ENCODE measurements at places on chromosomes 4 and X.

- no peak for DNase-seq
Measured at GRCh38 chr4:88698519-88698918, 890 bp upstream of the NAP1L5 start.

DNA sequence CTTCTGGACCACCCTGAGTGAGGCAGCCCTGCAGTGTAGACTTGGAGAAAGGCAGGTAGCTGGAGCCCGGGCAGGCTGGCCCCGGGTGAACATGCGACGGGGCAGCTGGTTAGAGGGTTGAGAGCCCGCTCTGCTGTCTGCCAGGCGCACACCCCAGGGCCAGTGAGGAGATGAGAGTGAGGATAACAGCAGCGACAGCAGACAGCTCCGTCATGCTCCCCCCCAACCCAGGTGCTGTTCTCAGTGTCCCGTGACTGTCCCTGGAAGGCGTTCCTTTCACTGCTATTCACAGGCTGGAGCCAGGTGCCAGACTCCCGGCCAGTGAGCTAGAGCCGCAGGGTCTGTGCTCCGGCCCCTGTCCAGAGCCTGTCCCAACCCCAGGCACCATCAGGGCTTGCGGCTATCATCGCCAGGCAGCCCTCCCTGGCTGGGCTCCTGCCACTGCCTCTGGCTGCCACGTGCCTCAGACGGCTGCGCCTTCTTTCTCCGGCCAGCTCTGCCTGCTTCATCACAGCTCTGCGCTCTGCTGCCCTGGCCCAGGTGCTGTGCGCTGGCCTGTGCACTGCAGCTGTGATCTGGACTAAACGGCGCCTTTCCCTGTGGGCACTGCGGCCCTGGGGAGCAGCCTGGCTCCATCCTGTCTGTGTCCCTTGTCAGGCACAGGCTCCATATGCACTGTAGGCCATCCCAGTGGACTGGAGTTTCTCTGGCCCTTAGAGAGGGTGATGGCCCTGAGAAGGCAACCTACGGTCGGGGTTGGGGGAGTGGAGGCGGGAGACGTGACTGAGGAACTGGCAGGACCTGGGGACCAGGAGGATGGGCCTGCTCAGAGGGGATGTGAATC, 19.8 kb downstream of the NSG1 start:
- no peak for DNase-seq

GRCh38 chr4:152073351-152074087, 312.7 kb upstream of the GATB start:
- DNase-seq: no peak

- DNase-seq: no peak
Measured at GRCh38 chr4:125677665-125678307, 363.0 kb downstream of the FAT4 start.

GRCh38 chrX:10926891-10927290, 184.2 kb upstream of the HCCS start:
- no peak for DNase-seq

GRCh38 chrX:73877687-73878086, 314.7 kb downstream of the CHIC1 start:
- DNase-seq: no peak

DNA sequence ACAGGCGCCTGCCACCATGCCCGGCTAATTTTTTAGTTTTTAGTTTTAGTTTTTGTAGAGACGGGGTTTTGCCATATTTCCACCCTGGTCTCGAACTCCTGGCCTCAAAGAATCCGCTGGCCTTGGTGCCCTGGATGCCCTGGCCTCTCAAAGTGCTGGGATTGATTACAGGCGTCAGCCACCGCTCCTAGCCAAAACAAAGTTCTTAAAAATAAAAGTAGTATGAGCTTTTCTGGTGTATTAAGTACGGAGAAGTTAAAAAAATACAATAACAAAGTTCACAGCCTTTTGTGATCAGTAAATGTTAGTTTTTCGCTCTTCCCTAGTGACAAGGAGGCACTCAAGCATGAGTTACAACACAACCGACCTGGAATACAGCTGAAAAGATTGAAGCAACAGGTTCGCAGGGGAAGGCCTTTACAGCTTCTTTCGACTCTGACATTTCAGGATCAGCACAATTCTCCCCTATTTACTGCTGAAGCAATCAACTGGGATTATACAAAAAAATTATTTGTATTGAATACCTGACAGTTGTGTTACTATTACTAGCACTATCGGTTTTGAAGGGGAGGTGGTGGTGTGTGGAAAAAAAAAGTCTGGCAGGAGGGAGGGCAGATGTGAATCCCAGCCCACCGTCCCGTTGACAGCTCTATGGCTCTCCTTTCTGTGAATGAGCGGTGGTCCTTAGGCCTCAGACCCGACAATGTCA, 893 bp upstream of the METAP1 start:
- no peak for DNase-seq

DNA sequence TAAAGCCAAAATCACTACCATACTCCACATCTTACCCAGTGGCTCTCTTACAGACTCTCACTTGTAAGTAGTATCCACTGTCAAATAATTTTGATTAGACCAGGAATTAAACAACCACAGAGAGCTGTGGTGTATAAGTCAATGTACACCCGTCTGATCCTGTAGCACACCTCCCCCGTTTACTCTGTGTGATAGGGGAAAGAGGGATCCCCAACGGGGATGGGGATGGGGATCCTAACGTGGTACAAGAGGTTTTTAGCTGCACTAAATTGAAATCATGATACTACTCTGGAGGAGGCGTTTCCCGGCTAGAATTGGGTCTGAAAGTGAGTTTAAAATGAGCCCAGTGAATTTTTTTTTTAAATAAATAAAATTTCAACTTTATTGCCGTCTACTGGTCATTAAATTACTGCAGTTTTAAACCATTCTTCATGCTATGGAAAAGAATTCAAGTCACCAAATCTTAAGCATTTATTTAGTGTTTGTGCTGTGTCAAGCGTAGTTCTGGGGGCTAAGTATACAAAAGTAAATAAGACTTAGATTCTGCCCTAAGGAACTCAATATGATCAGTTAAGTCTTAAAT, 76.6 kb downstream of the INTS12 start:
- DNase-seq: no peak

DNA sequence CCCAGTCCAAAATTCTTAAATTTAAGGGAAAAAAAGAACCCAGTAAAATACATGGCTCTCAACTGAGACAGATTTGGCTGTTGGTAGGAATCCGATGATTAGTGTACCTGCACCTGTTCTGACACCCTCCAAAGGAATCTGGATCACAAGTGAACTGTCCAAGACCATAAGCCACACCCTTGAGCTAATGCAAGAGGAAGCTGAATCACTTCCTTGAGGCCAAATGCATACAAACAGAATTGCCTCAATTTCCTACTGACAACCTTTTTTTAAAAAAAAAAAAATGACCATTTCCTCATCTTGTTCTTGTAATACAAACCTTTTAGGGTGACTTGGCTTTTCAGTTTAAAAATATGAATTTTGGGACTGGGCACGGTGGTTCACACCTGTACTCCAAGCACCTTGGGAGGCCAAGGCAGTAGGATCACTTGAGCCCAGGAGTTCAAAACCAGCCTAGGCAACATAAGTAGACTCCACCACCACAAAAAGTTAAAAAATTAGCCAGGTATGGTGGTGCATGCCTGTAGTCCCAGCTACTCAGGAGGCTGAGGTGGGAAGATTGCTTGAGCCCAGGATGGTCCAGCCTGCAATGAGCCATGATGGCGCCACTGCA, 10.7 kb upstream of the FBXL5 start:
- no peak for DNase-seq

DNA sequence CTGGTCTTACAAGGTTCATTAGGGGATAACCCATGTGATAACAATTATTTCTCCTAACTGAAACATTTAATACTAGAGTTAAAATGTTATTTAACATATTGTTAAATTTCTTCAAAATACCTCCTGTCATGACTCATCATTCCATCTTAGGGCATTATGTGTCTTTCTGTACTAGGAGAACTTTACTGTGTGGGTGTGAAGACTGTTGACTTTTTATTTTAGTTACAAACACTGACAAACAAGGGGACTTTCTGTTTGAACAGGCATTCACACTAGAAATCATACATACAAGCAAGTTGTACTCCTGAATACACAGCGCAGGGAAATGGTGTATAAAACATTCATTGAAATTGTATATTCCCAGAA, 175.9 kb downstream of the FBXW7 start:
- no peak for DNase-seq

All from anterior cingulate cortex (tissue), 58 donors.